Activated CD8-positive, alpha-beta T cell treated with anti-CD3 and anti-CD28 coated beads for 36 hours (primary cell): ENCODE measurements at places on chromosomes 1 and 21. TPM values are rescaled to one million over a fixed set of nuclear protein-coding genes. Genes with fewer than 3 reads are reported as not detected.

DNA sequence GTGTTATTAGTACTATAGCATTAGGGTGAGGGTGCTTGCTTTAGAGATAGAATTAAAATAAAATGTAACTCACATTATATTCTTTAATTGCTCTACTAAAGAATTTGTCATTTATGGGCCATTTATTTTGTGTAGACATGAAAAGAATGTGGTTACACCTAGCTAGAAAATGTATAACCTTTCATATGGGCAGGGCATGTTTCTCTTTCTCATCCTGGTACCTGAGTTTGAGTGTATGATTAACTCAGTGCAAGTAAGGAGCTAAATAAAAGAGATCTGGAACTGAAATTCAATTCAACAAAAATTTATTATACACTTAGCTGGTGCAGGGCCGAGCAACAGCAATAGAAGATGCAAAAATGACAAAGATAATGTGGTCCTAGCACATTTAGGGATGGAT lies 47.4 kb downstream of the MAP3K7CL start:
- H3K4me3 ChIP-seq, result no peak overlapping the region
- peaks cover 3% of the 10 kb centered on the region for H3K4me1 ChIP-seq
- no peak overlapping the region for H3K27ac ChIP-seq
- no peaks in the 10 kb centered on the region for H3K27me3 ChIP-seq
- DNase-seq, result no peak

GRCh38 chr21:40481764-40482163 lies 365.2 kb downstream of the DSCAM start:
- H3K27me3 ChIP-seq, result peaks cover 2% of the 10 kb centered on the region
- H3K4me1 ChIP-seq, result no peaks in the 10 kb centered on the region
- H3K27ac ChIP-seq, result no peak overlapping the region
- DNase-seq, result no peak
- no peak overlapping the region for H3K4me3 ChIP-seq

DNA sequence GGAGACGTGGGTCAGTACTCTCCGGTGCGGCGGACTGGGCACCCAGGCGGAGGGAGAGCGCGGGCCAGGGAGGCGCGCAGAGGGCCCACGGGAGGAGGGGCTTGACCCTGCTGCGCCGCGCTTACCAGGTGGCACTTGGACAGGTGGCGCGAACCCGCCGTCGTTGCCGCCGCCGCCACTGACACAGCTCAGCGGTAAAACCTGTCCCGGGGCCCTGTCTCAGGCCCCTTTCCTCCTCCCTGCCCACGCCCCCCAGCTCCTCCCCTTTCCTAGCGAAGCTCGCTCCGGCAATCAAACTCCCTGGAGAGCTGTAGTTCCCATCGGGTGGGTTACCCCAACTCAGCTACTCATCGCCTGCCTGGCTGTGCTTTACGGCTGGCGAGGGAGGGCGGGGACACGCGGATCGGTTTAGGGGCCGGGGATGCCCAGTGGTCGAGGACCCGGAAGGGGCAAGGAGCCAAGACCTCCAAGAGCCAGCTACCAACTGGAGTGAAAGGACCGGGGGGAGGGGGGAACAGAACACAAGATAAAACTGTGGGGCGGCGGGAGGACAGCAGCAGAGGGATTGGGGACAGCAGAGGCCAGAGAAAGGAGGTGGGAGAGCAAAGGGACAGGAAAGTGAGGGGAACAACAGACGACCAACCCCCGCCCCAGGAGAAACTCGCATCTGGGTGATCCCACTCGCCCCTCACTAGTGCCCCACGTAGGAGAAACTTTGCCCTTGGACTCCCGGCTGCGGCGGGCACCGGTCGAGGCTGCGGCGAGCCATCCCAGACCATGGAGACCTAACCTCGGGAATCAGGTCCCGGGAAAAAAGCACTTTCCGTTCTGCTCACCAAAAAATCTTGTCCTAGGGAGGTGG lies 2.9 kb downstream of the GFI1 start:
- H3K4me3 ChIP-seq, result peak overlapping the region; percentile 98
- H3K27ac ChIP-seq, result peak overlapping the region; percentile 98
- peak; percentile 79 for DNase-seq
- peaks cover 63% of the 10 kb centered on the region for H3K36me3 ChIP-seq
- no peaks in the 10 kb centered on the region for H3K27me3 ChIP-seq

GRCh38 chr1:32818804-32819541 lies 1.5 kb downstream of the S100PBP start:
- peak overlapping the region; percentile 98 for H3K27ac ChIP-seq
- H3K36me3 ChIP-seq, result peaks cover 31% of the 10 kb centered on the region
- H3K4me3 ChIP-seq, result peak overlapping the region; percentile 100

Gene TMEM200B
- total RNA-seq, result 1.1 TPM

Gene YBEY
- total RNA-seq, result 16.2 TPM

Gene RYR2
- total RNA-seq, result 0.02 TPM

Gene OR11L1
- total RNA-seq, result not detected

Gene PDZK1IP1
- not detected for total RNA-seq

Gene H3-3A
- 287 TPM for total RNA-seq

Gene C1QA
- not detected for total RNA-seq

Gene RNF186
- not detected for total RNA-seq

Gene CFAP141
- not detected for total RNA-seq
